ENCODE measurements at places on chromosomes 16 and 17. TPM values are rescaled to one million over a fixed set of nuclear protein-coding genes. Genes with fewer than 3 reads are reported as not detected.

- H3K4me1 ChIP-seq = peaks cover 6% of the 10 kb centered on the region
- no peak overlapping the region for H3K4me3 ChIP-seq
- no peaks in the 10 kb centered on the region for H3K36me3 ChIP-seq
- DNase-seq = no peak
- H3K27me3 ChIP-seq = no peaks in the 10 kb centered on the region
Observed at GRCh38 chr17:80826955-80827645, 164.5 kb upstream of the CHMP6 start.

DNA sequence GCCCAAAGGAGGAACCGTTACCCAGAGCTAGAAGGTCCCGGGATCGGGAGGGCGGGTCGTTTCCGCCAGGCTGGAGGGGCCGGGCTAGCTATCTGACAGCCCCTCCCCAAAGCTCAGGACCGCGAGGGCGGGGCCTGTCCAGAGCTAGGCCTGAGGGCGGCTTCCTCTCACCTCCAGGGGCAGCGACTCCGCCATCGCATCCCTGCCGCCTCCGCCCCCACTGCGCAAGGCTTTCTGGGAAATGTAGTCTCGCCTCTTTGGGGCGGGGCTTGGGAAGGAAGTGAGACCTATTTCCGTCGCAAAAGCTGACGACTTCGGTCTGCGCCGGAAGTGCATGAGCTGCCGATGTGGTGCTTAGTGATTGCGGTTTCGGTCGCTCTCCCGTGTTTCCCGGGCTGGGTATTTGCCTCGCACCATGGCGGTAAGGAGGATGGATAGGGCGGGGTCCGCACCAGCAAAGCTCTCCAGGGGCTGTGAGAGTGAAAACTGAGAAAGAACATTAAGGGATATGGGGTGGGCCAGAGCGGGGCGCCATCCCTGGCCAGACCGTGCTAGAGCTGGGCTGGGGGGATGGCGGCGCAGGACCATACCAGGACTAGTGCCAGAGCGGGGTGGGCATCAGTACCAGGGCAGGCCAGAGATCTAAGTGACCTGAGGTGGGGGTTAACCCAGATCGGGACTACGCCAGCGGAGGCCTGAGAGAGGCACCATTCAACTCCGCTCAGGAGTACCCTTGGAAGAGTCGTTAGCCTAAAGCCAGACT, at the start of gene TMEM208:
Gene TMEM208, plus strand, starts transcription at position 327 of the 763 bp plus-strand sequence. Its CDS starts 89 bp downstream, at position 416.
- peak within 1 kb of the TSS; percentile 85 for H3K27ac ChIP-seq
- H3K4me3 ChIP-seq = peak within 1 kb of the TSS; percentile 90
- DNase-seq = peak; percentile 99
- no peaks in the 10 kb centered on the region for H3K27me3 ChIP-seq

DNA sequence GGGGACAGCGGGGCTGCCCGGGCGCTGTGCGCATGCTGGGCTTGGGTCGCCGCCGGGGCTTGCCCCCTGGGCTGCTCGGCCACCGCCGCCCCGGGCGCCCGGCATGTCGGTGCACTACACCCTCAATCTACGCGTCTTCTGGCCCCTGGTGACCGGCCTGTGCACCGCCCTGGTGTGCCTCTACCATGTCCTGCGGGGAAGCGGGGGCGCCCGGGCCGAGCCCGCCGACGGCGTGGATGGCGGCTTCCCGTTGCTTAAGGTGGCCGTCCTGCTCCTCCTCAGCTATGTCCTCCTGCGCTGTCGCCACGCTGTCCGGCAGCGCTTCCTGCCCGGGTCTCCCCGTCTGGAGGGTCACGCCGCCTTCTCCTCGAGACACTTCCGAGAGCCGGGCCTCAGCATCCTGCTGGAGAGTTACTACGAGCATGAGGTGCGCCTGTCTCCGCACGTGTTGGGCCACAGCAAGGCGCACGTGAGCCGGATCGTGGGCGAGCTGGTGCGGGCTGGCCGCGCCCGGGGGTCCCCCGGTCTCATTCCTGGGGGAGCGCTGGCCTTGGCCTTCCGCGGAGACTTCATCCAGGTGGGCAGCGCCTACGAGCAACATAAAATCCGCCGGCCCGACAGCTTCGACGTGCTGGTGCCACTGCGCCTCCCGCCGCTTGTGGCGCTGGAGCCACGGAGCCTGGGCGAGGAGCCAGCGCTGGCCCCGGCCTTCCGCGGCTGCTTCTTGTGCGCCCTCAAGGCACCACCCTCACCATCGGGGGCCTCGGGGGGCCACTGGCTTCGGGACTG, 789 bp downstream of the ITPRIPL2 start:
- DNase-seq = no peak
- no peaks in the 10 kb centered on the region for H3K27me3 ChIP-seq
- no peaks in the 10 kb centered on the region for H3K4me1 ChIP-seq
- no peak overlapping the region for H3K4me3 ChIP-seq
- H3K36me3 ChIP-seq = no peaks in the 10 kb centered on the region

- no peaks in the 10 kb centered on the region for H3K27me3 ChIP-seq
- no peak overlapping the region for H3K27ac ChIP-seq
- peak; percentile 30 for DNase-seq
- no peak overlapping the region for H3K4me3 ChIP-seq
- no peaks in the 10 kb centered on the region for H3K36me3 ChIP-seq
Observed at GRCh38 chr17:73546770-73547536, 97.3 kb downstream of the SDK2 start.

DNA sequence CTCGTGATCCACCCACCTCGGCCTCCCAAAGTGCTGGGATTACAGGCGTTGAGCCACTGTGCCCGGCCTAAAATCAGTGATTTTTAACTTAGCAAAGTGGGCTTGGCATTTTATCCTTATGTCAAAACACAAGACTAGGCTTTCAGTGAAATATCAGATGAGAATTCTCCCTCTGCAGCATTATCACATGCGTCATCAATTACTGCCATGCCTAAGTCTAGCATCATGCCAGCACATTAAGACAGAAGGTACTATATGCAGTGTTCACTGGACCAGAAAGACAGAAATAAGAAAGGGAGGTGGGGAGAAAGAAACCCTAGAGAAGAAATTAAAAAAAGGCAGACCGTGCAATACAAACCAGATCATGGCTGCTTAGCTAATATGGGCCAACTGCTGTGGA, 29.8 kb downstream of the GPATCH8 start:
- no peak overlapping the region for H3K27ac ChIP-seq
- no peaks in the 10 kb centered on the region for H3K4me1 ChIP-seq
- H3K27me3 ChIP-seq = no peaks in the 10 kb centered on the region

- no peak for DNase-seq
- H3K27me3 ChIP-seq = no peaks in the 10 kb centered on the region
- H3K4me1 ChIP-seq = peaks cover 6% of the 10 kb centered on the region
- H3K4me3 ChIP-seq = no peak overlapping the region
Observed at GRCh38 chr16:15990902-15991301, 41.5 kb downstream of the ABCC1 start.

WSCD1 gene
- not detected for polyA plus RNA-seq
